ENCODE measurements at places on chromosomes 16 and 17.

- DNase-seq = no peak
These were observed 57.3 kb upstream of the CDC42EP4 start for GRCh38 chr17:73369111-73369521.

DNA sequence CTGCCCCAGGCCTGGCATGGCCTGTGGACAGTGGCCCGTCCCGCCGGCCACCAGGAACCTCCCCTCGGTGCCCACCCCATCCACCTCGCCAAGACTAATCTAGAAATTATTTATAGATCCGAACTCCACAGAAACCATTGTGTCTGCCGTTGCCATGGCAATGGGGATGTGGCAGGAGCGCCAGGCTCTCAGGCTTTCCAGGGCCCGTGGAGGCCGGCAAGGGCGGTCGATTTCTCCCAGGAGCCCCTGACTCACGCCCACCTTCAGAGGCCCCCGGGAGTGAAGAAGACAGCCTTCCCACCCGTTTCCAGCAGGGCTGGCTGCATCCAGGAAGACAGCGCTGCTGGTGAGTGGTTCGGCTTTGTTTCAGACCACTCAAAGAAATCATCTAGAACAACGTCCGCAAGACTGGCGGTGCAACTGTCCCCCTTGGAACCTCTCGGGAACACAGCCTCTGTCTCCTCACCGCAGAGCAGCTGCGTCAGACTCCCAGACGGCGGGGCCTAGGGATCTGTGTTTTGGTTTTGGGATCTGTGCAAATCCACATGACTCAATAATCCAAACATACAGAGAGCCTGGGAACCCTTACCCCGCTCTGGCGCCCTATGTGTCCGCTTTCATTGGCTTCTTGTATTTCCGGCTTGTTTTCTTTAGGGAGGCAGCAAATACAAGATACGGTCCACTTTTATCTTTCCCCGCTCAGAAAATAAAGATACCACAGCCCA is 48.5 kb upstream of the ZCCHC14 start:
- DNase-seq = no peak

- DNase-seq = no peak
These were observed 1.1 kb downstream of the RPRML start for GRCh38 chr17:46977750-46978488.

DNA sequence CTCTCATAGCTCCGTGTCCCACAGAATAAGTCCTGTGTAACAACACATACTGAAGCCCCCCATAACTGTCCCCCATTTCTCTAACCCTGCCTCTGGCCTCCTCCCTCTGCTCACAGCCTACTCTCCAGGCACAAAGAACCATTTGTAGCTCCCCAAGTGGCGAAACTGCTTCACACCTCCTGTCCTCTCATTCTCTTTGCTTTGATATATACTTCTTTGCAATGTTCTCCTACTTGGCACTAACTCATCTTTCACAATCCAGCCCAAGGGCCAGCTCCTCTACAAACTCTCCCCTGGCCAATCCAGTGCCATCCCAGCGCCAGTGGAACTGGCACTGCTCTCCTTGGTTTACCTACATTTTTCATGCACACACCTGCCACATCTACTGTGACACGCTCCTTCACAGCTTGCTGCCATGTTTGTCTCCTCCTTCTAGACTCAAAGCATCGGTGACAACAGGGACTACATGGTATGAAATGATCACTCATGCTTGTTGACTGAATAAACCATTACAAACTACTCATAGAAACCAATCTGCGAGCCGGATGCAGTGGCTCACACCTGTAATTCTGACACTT is 12.8 kb downstream of the CYTH1 start:
- no peak for DNase-seq

DNA sequence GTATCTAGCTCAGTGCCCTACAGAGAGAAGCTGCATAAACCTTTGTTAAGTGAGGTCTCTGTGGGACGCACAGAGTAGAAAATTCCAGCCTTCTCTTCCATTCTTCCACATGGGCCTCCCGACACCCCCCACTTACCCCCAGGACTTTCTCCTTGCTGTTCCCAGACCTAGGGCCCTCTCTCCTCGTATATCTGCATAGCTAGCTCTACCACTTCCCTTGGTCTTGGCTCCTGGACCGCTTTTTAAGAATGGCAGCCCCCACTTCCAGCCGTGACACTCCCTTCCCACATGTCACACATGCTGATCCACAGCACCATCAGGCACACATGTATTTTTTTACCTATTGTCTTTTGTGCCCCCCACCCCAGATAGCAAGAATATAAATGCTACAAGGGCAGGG is 16.7 kb upstream of the FOXJ1 start:
- DNase-seq = no peak

- DNase-seq = no peak
These were observed 29.5 kb upstream of the RPH3AL start for GRCh38 chr17:381941-382643.

DNA sequence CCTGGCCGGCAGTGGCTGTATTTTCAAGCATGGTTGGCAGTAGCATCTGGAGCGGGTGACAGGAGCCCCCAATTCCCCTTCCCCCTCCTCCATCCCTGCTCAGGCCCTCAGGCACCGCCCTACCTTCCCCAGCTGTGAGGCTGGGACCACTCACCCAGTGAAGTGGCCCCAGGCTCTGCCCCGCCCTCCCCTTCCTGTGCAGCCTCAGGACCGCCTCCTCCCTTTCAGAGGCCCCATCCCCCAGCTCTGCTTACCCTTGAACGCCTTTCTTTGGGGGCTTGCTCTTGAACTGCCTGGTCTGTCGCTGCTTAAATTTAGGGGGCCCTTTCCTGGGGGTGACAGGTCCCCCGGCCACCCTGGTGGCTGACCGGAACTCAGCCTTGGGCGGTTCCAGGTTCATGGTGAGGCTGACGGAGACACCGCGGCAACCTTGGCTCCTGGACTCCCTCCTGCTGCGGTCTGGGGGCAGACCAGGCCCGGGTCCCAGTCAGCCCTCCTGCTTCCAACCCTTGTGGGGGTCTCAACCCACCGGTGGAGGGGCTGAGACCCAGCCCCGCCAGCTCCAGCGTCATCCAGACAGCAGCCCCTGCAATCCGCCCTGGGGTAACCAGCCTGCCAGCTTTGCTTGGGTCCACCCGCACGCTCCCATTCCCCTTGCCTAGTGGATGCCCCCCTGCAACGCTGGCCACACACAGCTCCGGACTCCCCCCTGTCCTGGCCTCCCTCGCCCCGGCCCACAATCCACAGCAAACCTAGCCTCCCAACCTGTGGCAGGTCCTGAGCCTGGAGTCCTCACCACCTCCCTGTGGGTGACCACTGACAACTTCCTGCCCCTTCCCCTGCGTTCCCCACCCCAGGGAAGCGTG is 3.2 kb downstream of the PDE6G start:
- DNase-seq = no peak

GRCh38 chr17:63601439-63602371 is 1.0 kb downstream of the TACO1 start:
- DNase-seq = no peak

GRCh38 chr16:89269805-89270665 is 52.5 kb downstream of the ZNF778 start:
- DNase-seq = no peak

DNA sequence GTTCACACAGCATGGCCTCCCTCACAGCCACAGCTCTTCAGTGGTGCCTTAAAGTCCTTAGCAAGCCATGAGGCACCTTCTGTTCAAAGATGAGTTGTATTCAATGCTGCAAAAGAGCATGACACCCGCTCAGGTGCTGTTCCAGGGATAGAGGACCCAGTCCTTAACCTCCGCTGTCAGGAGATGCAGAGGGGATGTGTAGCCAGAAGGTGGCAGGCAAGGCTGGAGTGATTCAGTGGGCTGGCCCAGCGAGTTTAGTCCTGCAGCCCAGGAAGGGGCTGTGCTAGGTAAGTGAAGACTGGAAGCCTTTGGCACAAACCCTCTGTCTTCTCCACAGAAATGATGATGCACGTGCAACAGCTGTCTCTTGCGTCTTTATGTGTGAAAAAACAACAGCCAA is 25.0 kb upstream of the ADAM11 start:
- DNase-seq = no peak

DNA sequence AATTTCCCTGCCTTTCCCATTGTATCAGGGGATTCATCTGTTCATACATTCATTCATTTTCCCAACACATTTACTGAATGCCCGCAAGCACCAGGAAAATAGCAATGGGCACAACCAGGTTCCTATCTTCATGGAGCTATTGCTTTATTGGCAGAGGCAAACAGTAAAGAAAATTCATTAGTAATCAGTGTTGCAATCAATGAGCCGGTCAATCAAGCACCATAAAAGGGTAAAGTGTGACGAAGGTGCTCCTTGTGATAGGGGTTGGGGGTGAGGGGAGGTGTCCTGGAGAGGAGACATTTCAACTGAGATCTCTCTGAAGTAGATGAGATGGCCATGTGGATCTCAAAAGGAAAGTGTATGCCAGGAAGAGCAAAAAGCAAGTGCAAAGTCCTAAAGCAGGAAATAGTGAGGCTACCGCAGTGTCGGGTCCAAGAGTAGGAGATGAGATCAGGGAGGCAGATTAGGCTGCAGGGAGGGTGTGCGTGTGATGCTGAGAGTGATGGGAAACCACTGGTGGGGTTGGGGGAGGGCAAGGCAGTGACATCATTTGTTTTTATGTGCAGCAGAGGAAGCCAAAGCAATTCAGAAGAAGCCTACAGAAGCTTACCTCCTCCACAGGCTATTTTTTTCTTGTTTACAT is 28.4 kb downstream of the CDH13 start:
- DNase-seq = peak; percentile 47

DNA sequence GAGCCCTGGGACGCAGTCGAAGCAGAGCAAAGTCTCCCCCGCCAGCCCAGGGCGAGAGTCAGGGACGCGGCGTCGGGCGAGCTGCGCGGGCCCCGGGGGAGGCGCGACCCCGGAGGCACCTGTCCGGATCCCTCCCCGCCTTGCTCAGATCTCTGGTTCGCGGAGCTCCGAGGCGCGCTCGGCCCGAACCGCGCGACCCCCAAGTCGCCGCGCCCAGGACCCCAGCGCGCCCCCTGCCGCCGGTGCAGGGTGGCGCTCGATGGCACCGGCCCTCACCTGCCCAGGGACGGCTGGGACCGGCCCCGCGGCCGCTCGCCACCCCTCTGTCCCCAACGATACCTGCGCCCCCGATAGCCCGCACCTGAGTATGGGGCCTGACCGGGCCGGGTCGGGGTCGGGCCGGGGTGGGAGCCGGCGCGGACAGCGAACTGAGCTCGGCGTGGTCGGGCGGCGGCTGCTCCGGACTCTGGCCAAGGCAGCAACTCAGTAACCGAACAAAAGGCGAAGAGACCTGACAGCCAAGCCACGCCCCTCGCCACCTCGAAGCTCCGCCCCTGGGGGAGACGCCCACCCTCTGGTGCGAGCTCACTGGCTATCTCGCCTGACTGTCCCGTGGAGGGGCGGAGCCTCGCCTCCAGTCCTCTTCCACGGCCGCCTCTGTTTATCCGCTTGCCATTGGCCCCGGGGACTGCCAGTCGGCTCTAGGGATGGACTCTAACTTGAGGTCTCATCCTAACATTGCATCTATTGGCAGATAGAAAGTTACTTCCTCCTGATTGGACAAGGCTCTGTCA is at the start of gene JUP:
JUP (minus strand) TSS at position 485 of the 794 bp plus-strand sequence. CDS start 14,857 bp downstream, outside the sequence.
- peak; percentile 85 for DNase-seq

DNA sequence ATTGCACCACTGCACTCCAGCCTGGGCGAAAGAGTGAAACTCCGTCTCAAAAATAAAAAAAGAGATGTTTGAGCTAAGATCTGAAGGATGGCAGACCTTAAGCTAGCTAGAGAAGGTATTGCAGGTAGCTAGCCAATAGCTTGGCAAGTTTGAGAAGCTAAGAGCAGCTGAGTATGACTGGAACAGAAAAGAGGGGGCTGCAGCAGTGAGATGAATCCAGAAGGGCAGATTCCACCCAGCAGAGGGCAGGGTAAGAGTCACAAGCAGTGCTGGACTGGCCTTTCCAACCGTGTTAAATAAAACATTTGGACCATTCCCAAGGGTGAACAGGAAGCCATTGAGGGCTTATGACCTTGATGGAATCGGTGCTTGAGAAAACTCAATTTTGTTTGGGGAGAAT is 5.7 kb upstream of the PHAF1 start:
- no peak for DNase-seq

DNA sequence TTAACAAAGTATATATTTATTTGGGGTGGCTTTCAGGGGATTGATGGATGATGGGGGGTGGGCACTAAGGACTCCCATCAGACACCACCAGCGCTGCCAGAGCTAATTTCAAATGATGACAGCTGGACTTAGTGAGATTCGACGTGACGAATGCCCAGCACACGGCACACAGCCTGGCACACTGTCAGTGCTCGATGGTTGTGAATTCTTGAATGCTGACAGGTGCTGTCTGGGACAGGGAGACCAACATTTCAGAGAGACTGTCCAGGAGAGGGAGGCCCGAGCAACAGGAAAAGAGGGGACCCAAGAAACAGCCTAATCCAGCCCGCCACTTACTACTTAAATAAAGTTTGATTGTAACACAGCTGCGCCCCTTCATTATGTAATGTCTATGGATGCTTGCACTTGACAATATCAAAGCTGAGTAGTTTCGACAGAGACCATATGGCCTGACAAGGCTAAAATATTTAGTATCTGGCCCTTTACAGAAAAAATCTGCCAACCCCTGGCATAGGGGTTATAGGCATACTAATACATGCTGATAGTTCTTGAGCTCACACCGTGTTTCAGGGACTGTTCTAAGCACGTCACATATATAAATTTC is 6.2 kb upstream of the MPRIP start:
- no peak for DNase-seq

DNA sequence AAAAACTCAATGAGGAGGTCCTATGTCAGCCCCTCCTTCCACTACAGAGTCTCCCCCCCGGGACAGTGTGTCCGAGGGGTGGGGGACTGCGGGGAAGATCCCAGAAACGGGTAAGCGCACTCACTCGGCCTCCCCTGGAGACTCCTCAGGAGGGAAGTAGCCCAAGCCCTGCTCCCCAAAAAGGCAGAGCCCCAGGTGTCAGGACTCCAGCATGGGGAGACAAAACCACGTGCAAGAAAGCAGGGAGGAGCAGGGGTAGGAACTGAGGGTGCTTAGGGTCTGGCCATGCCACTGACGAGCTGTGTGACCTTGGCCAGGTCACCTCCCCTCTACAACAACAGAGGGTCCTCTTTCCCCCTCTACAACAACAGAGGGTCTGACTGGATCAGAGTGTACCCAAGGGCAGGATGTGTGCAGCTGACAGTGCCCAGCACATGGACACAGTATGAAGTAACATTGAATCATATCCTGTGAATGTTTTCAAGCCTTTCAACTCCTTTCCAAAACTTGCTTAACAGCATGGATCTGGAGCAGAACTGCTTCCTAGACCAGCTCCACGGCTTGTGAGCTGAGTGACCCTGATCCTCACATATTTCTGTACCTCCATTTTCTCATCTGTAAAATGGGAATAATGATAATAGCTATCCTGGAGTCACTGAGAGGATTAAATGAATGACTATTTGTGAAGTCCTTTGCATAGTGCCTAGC is 2.1 kb upstream of the NAGS start:
- DNase-seq = no peak

GRCh38 chr17:50155115-50155819 is 4.8 kb upstream of the PPP1R9B start:
- no peak for DNase-seq

- no peak for DNase-seq
These were observed 24.0 kb downstream of the CMC2 start for GRCh38 chr16:80982646-80983045.
